ENCODE measurements at places on chromosomes 11 and 22. TPM values are rescaled to one million over a fixed set of nuclear protein-coding genes. Genes with fewer than 3 reads are reported as not detected.
A peak's percentile ranks its signal among the peaks of the same experiment; 100 is the strongest.

GRCh38 chr11:129598378-129598777, 217.3 kb upstream of the TMEM45B start:
- no peak overlapping the region for H3K27ac ChIP-seq
- H3K4me1 ChIP-seq, result no peaks in the 10 kb centered on the region
- no peak for DNase-seq
- no peaks in the 10 kb centered on the region for H3K27me3 ChIP-seq
- no peak overlapping the region for H3K4me3 ChIP-seq
- H3K36me3 ChIP-seq, result no peaks in the 10 kb centered on the region

Gene P2RY6
- total RNA-seq, result 0.87 TPM

GRCh38 chr11:76291576-76292526, 85.5 kb upstream of the WNT11 start:
- H3K4me3 ChIP-seq, result no peak overlapping the region
- no peak overlapping the region for H3K27ac ChIP-seq
- no peaks in the 10 kb centered on the region for H3K36me3 ChIP-seq
- peaks cover 33% of the 10 kb centered on the region for H3K4me1 ChIP-seq
- no peaks in the 10 kb centered on the region for H3K27me3 ChIP-seq
- DNase-seq, result no peak

GRCh38 chr11:67239783-67240575, 26.3 kb upstream of the GRK2 start:
- peak overlapping the region; percentile 52 for H3K4me3 ChIP-seq
- peaks cover 23% of the 10 kb centered on the region for H3K36me3 ChIP-seq
- DNase-seq, result peak; percentile 100
- H3K27ac ChIP-seq, result peak overlapping the region; percentile 97
- peaks cover 39% of the 10 kb centered on the region for H3K4me1 ChIP-seq

- no peaks in the 10 kb centered on the region for H3K27me3 ChIP-seq
- DNase-seq, result no peak
- no peak overlapping the region for H3K27ac ChIP-seq
- no peak overlapping the region for H3K4me3 ChIP-seq
These were observed 16.5 kb downstream of the CCND1 start for GRCh38 chr11:69657456-69657910.

- no peak overlapping the region for H3K27ac ChIP-seq
- H3K4me3 ChIP-seq, result no peak overlapping the region
- H3K4me1 ChIP-seq, result no peaks in the 10 kb centered on the region
- DNase-seq, result no peak
- no peaks in the 10 kb centered on the region for H3K36me3 ChIP-seq
- H3K27me3 ChIP-seq, result peaks cover 4% of the 10 kb centered on the region
These were observed 62.9 kb upstream of the B3GAT1 start for GRCh38 chr11:134474942-134475341.

GRCh38 chr11:131662317-131662972, 292.0 kb downstream of the NTM start:
- no peaks in the 10 kb centered on the region for H3K36me3 ChIP-seq
- no peak for DNase-seq
- H3K27me3 ChIP-seq, result no peaks in the 10 kb centered on the region
- H3K4me3 ChIP-seq, result no peak overlapping the region

GRCh38 chr11:106608677-106609076, 409.6 kb downstream of the GUCY1A2 start:
- no peak overlapping the region for H3K4me3 ChIP-seq
- no peaks in the 10 kb centered on the region for H3K36me3 ChIP-seq
- no peaks in the 10 kb centered on the region for H3K27me3 ChIP-seq

GRCh38 chr11:127972816-127973215, 614.5 kb downstream of the ETS1 start:
- no peak for DNase-seq
- H3K4me3 ChIP-seq, result no peak overlapping the region
- no peaks in the 10 kb centered on the region for H3K27me3 ChIP-seq
- no peaks in the 10 kb centered on the region for H3K36me3 ChIP-seq
- no peaks in the 10 kb centered on the region for H3K4me1 ChIP-seq
- H3K27ac ChIP-seq, result no peak overlapping the region

Gene MS4A12
- not detected for total RNA-seq

DNA sequence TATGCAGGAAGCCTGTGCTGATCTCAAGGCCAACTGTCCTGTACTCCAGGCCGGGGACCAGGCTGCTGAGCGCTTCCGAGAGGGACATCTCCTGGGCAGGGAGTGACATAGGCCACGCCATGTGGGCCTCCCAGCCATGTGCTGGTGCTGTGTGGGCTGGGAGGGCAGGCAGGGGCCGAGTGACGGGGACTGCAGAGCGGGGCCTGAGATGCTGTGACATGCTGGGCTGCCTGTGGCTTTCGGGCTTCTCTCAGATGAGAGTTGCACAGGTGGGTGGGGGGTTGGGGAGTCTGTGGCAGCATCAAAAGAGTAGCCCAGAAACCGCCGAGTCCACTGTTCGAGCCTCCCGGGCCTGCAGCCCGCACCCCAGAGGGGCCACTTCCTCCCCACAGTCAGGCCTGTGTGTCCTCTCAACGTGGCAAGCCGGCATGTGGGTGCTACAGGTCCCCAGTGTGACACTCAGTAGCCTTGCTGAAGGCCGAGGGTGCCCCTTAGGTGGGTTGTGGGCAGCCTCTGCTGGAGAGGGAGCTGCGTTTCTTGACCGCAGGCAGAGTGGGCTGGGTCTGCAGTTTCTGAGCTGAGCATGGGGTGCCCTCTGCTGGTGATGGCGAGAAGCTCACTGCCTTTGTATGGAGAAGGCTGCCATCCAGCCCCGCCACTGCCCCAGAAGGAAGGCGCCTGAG, 101.2 kb downstream of the BCR start:
- H3K36me3 ChIP-seq, result peaks cover 48% of the 10 kb centered on the region
- no peak overlapping the region for H3K27ac ChIP-seq
- H3K27me3 ChIP-seq, result no peaks in the 10 kb centered on the region
- peak; percentile 70 for DNase-seq
- H3K4me1 ChIP-seq, result peaks cover 11% of the 10 kb centered on the region

Gene KRTAP5-2
- total RNA-seq, result not detected

GRCh38 chr11:114774599-114775361, 96.5 kb downstream of the NXPE2 start:
- H3K4me3 ChIP-seq, result no peak overlapping the region
- H3K27ac ChIP-seq, result no peak overlapping the region
- H3K4me1 ChIP-seq, result no peaks in the 10 kb centered on the region
- no peak for DNase-seq
- H3K27me3 ChIP-seq, result no peaks in the 10 kb centered on the region

DNA sequence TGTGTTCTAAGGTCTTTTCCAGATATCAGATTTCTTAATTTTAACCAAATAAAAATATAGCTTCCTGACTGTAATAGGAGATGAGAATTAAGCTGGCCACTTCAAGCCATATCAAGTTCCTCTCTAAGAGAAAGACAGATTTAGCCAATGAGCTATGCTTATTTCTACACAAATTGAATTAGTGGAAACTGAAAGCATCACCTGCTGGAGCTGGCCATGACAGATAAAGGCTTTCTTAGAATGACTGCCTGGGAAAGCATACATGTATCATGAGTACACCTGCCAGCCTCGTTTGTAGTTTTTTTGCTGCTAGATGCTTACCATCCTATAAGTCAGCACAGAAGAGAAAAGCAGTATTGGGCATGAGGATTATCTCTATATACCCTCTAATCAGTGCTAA, 53.5 kb upstream of the DBX1 start:
- H3K27ac ChIP-seq, result no peak overlapping the region
- H3K4me3 ChIP-seq, result no peak overlapping the region
- H3K4me1 ChIP-seq, result no peaks in the 10 kb centered on the region

Gene ARHGAP1
- 72.2 TPM for total RNA-seq

- H3K27ac ChIP-seq, result peak overlapping the region; percentile 43
- no peak for DNase-seq
- peaks cover 73% of the 10 kb centered on the region for H3K4me1 ChIP-seq
- no peak overlapping the region for H3K4me3 ChIP-seq
These were observed 29.0 kb downstream of the RTN4R start for GRCh38 chr22:20238901-20239675.

GRCh38 chr22:20389288-20389687, 4.7 kb upstream of the ZNF74 start:
- H3K36me3 ChIP-seq, result no peaks in the 10 kb centered on the region
- H3K4me3 ChIP-seq, result no peak overlapping the region
- no peak overlapping the region for H3K27ac ChIP-seq
- peaks cover 4% of the 10 kb centered on the region for H3K27me3 ChIP-seq
- H3K4me1 ChIP-seq, result peaks cover 7% of the 10 kb centered on the region
- DNase-seq, result no peak

DNA sequence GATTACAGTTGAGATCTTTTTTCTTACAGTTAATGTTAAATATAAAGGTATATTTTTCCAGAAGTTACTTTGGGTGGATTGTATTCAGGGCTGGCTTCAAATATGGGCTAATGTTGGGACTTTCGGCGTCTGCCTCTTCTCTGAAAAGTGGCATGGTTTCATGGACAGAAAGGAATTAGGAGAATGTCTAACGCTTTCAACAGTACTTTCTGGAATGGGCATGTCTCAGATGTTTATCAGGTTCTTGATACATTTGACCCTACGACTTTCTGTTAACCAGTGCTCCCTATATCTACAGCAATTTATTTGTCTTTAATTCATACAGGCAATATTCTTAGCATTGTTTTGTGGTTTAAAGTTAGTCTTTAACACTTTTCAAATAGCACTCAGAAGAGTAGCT, 33.7 kb downstream of the ZC3H12C start:
- no peaks in the 10 kb centered on the region for H3K4me1 ChIP-seq
- no peak overlapping the region for H3K27ac ChIP-seq
- DNase-seq, result no peak
- no peaks in the 10 kb centered on the region for H3K36me3 ChIP-seq
- H3K27me3 ChIP-seq, result no peaks in the 10 kb centered on the region

- no peak overlapping the region for H3K27ac ChIP-seq
- no peaks in the 10 kb centered on the region for H3K27me3 ChIP-seq
- H3K4me3 ChIP-seq, result no peak overlapping the region
These were observed 88.5 kb downstream of the TENM4 start for GRCh38 chr11:79352349-79352703.

DNA sequence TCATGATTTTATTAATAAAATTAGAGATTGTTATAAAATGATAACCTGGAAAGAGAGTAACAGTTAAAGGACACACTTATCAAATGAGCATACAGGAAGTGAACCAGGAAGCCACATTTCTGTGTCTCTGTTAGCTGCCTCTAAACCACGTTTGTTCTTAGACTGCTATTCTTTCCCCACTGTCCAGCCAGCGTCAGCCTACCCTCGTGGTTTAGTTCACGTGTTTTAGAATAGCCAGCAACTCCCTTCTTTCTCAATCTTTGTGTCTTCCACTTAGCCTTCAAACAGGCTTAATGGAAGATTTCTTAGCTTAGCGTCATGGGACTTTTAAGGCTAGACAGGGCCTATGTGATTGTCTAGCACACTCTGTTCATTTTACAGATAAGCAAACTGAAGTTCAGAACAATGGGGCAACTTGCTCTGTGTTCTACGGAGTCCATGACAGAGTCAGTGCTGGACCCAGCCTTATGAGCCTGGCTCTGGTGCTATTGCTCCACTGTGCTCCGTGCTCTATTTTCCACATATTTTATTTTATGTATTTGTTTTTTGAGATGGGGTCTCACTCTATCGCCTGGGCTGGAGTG, 27.2 kb downstream of the GRAMD1B start:
- no peak overlapping the region for H3K4me3 ChIP-seq
- H3K27ac ChIP-seq, result peak overlapping the region; percentile 26
- DNase-seq, result no peak
- no peaks in the 10 kb centered on the region for H3K36me3 ChIP-seq
- no peaks in the 10 kb centered on the region for H3K27me3 ChIP-seq
- peaks cover 46% of the 10 kb centered on the region for H3K4me1 ChIP-seq

DNA sequence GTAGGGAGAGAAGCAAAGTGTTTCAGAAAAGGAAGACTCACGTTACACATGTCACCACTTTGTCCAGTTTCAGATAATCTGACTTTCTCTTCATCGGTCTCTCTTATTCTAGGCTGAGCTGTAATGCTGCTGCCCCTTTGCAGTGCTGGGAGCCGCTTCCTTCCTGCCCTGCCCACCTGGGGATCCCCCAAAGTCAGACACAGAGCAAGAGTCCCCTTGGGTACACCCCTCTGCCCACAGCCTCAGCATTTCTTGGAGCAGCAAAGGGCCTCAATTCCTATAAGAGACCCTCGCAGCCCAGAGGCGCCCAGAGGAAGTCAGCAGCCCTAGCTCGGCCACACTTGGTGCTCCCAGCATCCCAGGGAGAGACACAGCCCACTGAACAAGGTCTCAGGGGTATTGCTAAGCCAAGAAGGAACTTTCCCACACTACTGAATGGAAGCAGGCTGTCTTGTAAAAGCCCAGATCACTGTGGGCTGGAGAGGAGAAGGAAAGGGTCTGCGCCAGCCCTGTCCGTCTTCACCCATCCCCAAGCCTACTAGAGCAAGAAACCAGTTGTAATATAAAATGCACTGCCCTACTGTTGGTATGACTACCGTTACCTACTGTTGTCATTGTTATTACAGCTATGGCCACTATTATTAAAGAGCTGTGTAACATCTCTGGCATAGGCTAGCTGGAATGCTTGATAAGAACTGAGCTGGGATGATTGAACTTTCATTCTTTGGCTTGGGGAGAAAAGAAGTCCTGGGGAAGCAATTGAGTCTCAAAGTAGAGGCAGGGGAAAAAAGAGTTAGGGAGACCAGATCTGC, 31.2 kb upstream of the SMIM35 start:
- peaks cover 5% of the 10 kb centered on the region for H3K27me3 ChIP-seq
- H3K4me3 ChIP-seq, result no peak overlapping the region
- no peaks in the 10 kb centered on the region for H3K36me3 ChIP-seq
- peaks cover 4% of the 10 kb centered on the region for H3K4me1 ChIP-seq
- no peak overlapping the region for H3K27ac ChIP-seq

Gene SUN2
- 988 TPM for total RNA-seq

GRCh38 chr11:116777056-116777455, 4.3 kb upstream of the BUD13 start:
- peaks cover 39% of the 10 kb centered on the region for H3K36me3 ChIP-seq
- H3K27me3 ChIP-seq, result no peaks in the 10 kb centered on the region
- no peak for DNase-seq
- no peak overlapping the region for H3K4me3 ChIP-seq
- H3K4me1 ChIP-seq, result peaks cover 10% of the 10 kb centered on the region

- H3K27ac ChIP-seq, result no peak overlapping the region
- no peaks in the 10 kb centered on the region for H3K27me3 ChIP-seq
- no peaks in the 10 kb centered on the region for H3K36me3 ChIP-seq
- DNase-seq, result peak; percentile 57
- peaks cover 5% of the 10 kb centered on the region for H3K4me1 ChIP-seq
These were observed 2.4 kb upstream of the SYT8 start for GRCh38 chr11:1832211-1832919.

- no peak overlapping the region for H3K4me3 ChIP-seq
- DNase-seq, result no peak
- H3K36me3 ChIP-seq, result no peaks in the 10 kb centered on the region
- H3K27ac ChIP-seq, result no peak overlapping the region
- H3K4me1 ChIP-seq, result peaks cover 14% of the 10 kb centered on the region
These were observed 30.9 kb downstream of the EIF3F start for GRCh38 chr11:8017894-8018483.

- H3K36me3 ChIP-seq, result peaks cover 84% of the 10 kb centered on the region
- H3K27ac ChIP-seq, result peak overlapping the region; percentile 28
- H3K4me1 ChIP-seq, result peaks cover 100% of the 10 kb centered on the region
- no peaks in the 10 kb centered on the region for H3K27me3 ChIP-seq
- H3K4me3 ChIP-seq, result no peak overlapping the region
These were observed 11.2 kb downstream of the IL10RA start for GRCh38 chr11:117997406-117997805.

GRCh38 chr22:42805998-42806830, 50.9 kb downstream of the ARFGAP3 start:
- peaks cover 34% of the 10 kb centered on the region for H3K36me3 ChIP-seq
- H3K4me3 ChIP-seq, result no peak overlapping the region
- no peaks in the 10 kb centered on the region for H3K27me3 ChIP-seq
- no peak for DNase-seq
- no peaks in the 10 kb centered on the region for H3K4me1 ChIP-seq

Gene IGLL5
- total RNA-seq, result not detected

- DNase-seq, result no peak
- no peaks in the 10 kb centered on the region for H3K36me3 ChIP-seq
- H3K4me3 ChIP-seq, result no peak overlapping the region
These were observed 72.3 kb upstream of the CHRM4 start for GRCh38 chr11:46463701-46464421.

Data from CD4-positive, alpha-beta memory T cell (primary cell).